HS-5 (cell line): ENCODE measurements at places on chromosomes 13 and 19.

- DNase-seq: no peak
These were observed 202.8 kb upstream of the TSC22D1 start for GRCh38 chr13:44778761-44779484.

DNA sequence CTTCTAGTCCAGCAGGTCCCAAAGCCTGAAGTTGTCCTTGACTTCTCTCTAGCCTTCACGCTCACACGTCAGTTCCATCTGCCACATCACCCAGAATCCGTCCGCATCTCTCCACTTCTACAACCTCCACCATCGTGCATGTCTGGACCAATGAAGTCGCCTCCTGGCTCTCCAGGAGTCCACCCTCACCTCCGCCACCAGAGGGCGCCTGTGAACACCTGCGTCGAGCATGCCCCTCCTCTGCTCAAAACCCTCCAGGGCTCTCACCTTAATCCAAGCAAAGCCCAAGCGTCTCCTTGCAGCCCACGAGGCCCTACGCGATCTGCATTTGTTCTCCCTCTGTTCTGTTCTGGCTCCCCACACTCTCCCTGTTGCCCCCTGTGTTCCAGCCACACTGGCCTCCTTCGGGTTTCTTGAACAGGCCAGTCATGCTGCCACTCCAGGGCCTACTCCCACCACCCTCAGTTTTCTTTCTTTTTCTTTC, 3.7 kb downstream of the USHBP1 start:
- no peak for DNase-seq

DNA sequence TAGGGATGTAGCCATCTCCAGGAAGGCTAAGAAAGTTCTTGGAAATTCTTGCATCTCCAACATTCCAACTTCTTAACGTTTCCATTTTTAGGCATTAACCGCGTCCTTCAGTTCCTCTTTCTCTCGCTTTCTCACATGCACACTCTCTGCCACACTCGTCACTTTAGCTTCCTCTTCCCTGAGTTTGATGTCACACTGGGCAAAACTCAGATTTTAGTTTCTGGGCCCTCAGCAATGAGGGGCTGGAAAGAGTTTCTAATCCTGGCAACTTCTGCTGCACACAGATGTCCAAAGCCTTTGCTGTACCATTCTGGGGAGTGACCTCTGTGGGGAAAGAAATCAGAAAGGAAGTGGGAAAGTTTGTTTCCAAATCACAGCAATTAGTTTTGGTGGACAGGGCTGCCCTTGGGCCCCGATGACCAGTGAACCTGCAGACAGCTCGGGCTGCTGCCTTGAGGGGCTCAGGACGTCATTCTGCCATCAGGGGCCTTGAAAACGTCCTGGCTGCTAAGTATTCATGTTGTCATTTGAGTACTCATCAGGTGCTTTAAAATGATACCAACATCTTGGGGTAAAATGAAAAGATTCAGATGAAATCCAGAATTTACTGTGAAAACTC, 89.3 kb downstream of the KL start:
- no peak for DNase-seq

- no peak for DNase-seq
These were observed 5.6 kb downstream of the PNKP start for GRCh38 chr19:49861541-49862378.

GRCh38 chr19:49746206-49746958, 16.7 kb downstream of the TSKS start:
- no peak for DNase-seq
